ENCODE measurements at places on chromosomes 12 and 14. TPM values are rescaled to one million over a fixed set of nuclear protein-coding genes. Genes with fewer than 3 reads are reported as not detected.

GRCh38 chr14:65517635-65518542 lies 105.4 kb downstream of the FUT8 start:
- ATAC-seq = no peak

GRCh38 chr12:6607751-6608591 lies 792 bp upstream of the CHD4 start:
- ATAC-seq = peak; percentile 22

GRCh38 chr12:8664228-8664913 lies 1.7 kb upstream of the MFAP5 start:
- ATAC-seq = no peak

Gene EP400
- 26.1 TPM for total RNA-seq

DNA sequence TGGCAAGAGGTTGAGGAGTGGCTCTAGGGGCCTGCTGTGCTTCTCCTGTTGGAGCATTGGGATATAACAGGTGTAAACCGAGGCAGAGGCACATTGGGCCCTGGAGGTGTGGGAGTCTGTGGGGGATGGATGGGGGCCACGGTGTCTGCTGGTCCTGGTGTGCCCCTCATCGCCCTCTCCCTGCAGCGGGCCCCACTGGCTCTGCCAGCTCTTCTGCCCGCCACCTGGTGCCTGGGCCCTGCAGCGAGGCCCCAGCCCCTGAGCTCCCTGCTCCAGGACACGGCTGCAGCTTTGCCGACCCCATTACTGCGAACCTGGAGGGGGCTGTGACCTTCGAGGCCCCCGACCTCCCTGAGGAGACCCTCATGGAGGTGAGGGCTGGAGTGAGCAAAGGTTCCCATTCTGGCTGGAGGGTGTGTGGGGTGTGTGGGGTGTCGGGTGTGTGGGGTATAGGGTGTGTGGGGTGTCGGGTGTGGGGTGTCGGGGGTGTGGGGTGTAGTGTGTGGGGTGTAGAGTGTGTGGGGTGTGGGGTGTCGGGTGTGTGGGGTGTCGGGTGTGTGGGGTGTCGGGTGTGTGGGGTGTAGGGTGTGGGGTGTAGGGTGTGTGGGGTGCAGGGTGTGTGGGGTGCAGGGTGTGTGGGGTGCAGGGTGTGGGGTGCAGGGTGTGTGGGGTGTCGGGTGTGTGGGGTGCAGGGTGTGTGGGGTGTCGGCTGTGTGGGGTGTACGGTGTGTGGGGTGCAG lies 10.6 kb upstream of the PUS1 start:
- peak; percentile 19 for ATAC-seq

DNA sequence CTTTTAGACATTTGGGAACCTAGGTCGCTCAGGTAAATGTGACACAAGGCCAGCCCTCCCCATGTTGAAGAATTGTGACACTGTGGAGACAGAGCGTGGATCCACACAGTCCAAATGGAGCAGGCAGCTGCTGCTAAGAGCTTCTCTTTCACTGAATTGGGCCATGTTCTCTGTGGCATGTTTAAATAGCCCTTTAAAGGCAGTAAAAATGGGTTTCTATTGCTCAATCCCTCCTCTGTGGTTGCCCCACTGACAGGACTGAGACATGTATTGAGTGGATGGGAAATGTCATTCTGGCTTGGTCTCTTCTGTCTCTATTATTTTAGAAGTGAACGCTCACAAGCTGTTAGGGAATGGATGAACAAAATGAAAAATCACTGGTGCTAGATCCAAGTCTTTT lies 84.0 kb upstream of the PRICKLE1 start:
- no peak for ATAC-seq

DNA sequence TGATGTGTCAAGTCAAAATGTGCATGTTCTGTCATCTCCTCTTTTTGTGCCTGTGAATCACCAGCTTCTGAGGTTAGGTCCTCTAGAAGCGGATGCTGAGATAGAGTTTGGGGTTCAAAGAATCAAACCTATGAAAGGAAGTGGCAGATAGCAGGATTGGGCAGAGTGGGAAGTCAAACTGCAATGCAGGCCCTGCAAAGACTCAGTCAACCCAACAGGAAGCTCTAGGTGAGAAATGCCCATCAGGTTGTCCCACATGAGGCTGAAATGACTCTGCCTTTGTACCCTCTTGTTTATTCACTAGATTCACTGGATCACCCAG lies 4.5 kb upstream of the MIA2 start:
- peak; percentile 44 for ATAC-seq

Gene EML1
- 6.0 TPM for total RNA-seq

DNA sequence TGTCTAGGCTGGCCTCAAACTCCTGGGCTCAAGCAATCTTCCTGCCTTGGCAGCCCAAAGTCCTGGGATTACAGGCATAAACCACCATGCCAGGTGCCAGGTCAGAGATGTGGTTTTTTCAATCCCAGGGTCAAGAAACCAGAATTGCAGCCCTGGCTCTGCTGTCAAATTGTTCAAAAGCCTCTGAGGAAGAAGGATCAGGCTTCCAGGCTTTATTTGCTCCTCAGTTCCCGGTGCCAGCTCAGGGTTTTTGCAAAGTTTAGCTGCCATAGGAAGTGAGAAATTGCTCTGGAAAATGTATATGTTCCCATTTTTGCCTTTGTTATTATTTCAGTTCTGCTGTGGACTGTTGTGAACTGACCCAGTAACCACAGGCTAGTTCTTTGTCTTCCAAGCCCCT lies 28.7 kb downstream of the WNT5B start:
- no peak for ATAC-seq

DNA sequence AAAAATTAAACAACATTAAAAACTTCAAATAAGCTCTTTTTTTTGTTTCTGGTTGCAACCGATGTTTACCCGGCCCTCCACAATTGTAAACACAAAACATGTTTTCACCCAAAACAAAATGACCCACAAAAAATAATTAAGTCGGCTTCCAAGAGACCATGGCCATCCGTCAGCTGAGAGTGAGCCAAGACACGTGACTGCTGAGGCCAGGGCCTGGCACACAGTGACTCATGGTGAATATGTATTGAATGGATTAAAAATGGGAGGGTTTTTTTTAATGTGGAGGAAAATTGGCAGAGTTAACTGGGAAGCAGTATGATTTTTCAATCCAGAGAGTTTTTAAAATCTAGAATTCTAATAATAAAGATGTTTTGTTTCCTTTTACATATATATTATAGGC lies 13.8 kb upstream of the CPNE8 start:
- ATAC-seq = peak; percentile 81

- ATAC-seq = peak; percentile 74
Observed at GRCh38 chr14:74425525-74426201, 347 bp downstream of the SYNDIG1L start.

All from esophagus mucosa (tissue), 1 donor.